ENCODE measurements at places on chromosomes 6 and 20. TPM values are rescaled to one million over a fixed set of nuclear protein-coding genes. Genes with fewer than 3 reads are reported as not detected.
A peak's percentile ranks its signal among the peaks of the same experiment; 100 is the strongest.

DNA sequence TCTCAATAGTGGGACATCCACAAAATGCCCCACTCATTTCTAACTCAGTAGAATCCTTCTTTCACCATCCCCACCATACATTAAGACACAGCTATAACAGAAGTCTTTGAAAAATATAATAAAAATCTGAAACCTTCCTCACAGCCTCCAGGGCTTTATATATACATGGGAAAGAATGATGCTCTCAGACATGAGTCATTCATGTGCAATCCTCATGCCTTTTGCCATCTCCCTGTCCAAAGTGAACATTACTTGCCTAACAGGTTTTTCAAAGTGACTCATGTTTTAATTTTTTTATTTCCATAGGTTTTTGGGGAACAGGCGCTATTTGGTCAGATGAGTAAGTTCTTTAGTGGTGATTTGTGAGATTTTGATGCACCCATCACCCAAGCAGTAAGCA lies 162.7 kb downstream of the RALGAPA2 start:
- DNase-seq = no peak

DNA sequence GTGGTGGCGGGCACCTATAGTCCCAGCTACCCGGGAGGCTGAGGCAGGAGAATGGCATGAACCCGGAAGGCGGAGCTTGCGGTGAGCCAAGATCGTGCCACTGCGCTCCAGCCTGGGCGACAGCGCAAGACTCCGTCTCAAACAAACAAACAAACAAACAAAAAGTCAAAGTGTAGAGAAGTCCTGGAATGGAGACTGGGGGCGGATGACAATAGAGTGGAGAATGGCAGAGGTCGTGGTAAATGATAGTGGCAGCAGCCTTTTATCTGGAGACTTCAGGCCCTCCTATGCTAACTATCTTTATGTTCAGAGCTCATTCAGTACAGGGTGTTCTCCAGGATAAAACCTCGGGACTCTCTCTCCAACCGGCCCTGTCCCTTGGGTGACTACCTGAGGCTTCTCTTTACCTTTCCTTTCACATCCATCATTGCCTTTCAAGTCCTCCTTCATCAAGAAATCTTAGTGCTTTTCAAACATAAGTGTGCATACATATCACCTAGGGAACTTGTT lies 1.4 kb upstream of the FKBPL start:
- DNase-seq = no peak

GRCh38 chr6:56096946-56097621 lies 150.3 kb downstream of the COL21A1 start:
- no peak for DNase-seq

The ZBTB12 gene
- not detected for total RNA-seq

- DNase-seq = peak; percentile 36
These were observed 208.4 kb downstream of the PREX1 start for GRCh38 chr20:48619126-48620101.

GRCh38 chr6:137680705-137681346 lies 186.2 kb upstream of the TNFAIP3 start:
- DNase-seq = no peak

GRCh38 chr6:97029552-97029951 lies 105.0 kb downstream of the KLHL32 start:
- DNase-seq = no peak

- peak; percentile 36 for DNase-seq
These were observed 29.8 kb downstream of the PSMB9 start for GRCh38 chr6:32883789-32884188.

The PPP1R14C gene
- total RNA-seq = not detected

The FAM209A gene
- total RNA-seq = not detected

The RIMS4 gene
- total RNA-seq = 0.59 TPM

The RBCK1 gene
- total RNA-seq = 57.9 TPM

DNA sequence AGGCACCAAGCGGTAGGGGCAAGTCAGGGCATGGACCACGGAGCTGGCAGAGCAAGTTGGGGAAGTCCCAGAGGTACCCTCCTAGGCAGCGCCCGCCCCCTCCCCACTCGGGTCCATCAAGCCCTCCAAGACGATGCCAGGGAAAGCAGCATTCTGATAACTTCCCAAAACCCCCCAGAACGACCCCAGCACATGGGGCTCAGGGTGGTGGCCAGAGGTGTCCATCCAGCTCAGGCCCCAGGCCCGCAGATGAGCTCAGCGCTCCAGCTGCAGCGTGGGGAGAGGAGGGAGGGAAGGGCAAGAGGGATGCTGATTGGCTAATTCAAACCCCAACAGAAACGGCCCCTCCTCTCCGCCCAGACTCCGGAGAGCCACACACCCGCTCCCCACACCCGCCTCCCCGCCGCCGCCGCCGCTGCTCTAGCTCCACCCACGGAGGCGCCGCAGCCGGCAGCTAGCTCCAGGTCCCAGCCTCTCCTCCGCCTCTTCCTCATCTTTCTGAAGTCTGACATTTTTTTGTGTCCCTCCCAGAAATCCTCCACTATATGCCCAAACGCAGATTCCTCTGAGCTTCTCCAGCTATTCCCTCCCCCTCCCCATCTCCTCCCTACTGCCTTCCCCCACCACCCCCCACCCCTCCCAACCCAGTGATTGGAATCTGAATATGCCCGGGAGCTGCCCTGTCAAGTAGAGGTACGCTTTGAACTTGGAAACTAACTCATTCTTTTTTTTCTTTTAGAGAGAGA lies 40.3 kb upstream of the TLDC2 start:
- DNase-seq = peak; percentile 92

DNA sequence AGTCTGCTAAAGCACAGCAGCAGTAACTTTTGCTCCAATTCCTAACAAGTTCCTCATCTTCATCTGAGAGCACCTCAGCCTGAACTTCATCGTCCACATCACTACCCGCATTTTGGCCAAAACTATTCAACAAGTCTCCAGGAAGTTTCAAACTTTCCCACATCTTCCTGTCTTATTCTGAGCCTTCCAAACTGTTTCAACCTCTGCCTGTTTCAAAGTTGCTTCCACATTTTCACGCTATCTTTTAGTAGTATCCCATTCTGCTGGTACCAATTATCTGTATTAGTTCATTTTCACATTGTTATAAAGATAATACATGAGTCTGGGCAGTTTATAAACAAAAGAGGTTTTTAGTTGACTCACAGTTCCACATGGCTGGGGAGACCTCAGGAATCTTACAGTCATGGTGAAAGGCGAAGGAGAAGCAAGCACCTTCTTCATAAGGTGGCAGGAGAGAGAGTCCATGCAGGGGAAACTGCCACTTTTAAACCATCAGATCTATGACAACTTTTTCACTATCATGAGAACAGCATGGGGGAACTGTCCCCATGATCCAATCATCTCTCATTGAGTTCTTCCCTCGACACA lies 99.4 kb upstream of the GRIK2 start:
- DNase-seq = no peak

DNA sequence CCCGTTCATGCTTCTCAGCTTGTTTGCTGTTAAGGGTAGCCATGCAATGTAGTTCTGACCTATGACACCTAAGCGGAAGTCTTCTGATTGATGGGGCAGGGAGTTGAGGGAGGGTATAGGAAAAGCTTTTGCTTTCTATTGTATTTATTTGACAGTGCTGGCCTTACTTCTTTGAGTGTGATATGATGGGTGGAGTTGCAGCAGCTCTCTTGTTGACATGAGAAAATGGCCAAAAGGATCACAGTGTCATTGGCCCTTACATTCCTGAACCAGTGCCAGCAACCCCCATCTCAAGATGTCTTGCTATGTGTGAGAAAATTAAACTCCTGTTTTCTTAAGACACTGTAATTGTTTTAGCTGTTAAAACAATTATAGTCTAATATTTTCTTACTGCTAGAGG lies 117.5 kb downstream of the SAMD5 start:
- no peak for DNase-seq

The CTAGE9 gene
- total RNA-seq = not detected

DNA sequence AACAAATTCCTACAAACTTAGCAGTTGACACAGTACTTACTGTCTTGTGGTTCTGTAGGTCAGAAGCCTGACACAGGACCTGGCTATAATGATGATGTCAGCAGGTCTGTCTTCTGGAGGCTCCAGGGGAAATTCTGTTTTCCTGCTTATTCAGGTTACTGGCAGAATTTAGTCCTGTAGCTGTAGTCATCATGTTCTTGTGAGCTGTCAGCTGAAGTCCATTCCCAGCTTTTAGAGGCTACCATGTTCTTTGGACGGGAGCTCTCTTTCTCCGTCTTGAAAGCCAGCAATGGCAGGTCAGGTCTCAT lies 99.2 kb downstream of the HIVEP1 start:
- DNase-seq = no peak

- no peak for DNase-seq
These were observed 194.0 kb upstream of the EYA4 start for GRCh38 chr6:133047065-133047665.

- no peak for DNase-seq
These were observed 26.3 kb downstream of the WRNIP1 start for GRCh38 chr6:2791450-2791974.

GRCh38 chr20:64145458-64146300 lies 18.6 kb upstream of the MYT1 start:
- DNase-seq = no peak

The VSTM2L gene
- total RNA-seq = 0.95 TPM

DNA sequence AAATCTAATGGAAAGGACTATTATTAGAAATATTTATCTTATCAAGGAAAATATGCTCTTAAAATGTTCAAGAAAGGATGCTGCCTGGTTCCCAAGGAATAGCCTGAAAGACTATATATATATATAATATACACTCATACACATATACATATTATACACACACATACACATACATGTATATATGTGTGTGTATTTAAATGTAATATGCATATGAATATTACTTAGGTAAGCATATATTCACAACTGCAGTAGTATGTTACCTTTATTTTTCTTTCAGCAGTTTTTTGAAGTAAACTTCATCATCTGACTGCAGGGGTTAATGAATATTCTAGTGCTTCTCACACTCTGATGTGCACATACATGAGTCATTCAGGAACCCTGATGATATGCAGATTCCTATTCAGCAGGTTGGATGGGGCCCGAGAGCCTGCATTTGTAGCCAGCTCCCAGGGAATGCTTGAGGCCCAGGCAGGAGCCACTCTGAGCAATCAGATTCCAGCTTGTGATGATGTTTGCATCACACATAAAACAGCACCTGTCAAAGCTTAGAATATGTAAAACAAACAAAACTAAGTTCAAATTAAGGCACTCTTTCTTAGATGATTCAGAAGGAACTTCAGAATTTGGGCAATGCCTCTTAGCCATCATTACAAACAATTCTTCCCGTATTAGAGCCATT lies 16.1 kb downstream of the MYLK4 start:
- no peak for DNase-seq

GRCh38 chr6:845101-845500 lies 152.2 kb upstream of the EXOC2 start:
- no peak for DNase-seq

The SOX18 gene
- total RNA-seq = 16.7 TPM

DNA sequence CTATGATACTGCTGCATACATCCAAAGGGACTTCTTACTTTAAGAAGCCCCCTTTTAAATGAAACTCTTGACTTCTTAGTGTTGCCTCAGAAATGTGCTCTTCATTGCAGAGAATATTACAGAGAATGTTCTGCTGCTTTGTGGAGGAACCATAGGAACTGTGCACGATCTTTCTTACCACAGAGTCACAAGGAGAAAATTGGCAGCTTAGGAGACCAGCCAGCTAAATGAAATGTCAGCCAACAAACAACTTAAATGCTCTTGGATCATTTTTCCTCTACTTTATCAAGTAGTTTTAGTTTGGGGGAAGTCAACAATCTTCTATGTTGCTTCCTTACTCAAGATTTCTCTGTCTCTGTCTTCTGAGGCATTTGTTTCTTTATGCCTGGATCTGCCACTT lies 125.9 kb upstream of the MLIP start:
- no peak for DNase-seq

DNA sequence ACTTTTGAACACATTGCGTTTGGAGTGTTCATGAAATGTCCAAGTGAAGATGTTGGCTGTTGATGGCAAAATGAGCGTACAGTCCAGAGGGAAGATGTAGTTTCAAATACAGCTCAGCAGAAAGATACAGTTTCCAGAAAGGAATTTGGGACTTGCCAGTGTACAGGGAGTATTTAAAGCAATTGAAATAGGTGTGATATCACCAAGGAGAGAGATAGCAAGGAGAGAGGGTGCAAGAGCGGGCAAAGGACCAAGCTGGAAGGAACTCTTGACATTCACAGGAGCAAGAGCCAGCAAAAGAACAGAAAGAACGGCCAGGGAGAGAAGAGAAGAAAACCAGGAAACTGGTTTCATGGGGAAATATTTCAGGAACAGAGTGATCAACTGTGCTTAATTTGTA lies 47.8 kb downstream of the CARMIL1 start:
- DNase-seq = no peak

The TPBG gene
- 30.0 TPM for total RNA-seq

GRCh38 chr6:72413884-72414283 lies 208.0 kb upstream of the KCNQ5 start:
- no peak for DNase-seq

The CPXM1 gene
- total RNA-seq = 20.0 TPM

The FAM209B gene
- not detected for total RNA-seq

The BAG2 gene
- 30.0 TPM for total RNA-seq

The FNDC11 gene
- total RNA-seq = not detected

DNA sequence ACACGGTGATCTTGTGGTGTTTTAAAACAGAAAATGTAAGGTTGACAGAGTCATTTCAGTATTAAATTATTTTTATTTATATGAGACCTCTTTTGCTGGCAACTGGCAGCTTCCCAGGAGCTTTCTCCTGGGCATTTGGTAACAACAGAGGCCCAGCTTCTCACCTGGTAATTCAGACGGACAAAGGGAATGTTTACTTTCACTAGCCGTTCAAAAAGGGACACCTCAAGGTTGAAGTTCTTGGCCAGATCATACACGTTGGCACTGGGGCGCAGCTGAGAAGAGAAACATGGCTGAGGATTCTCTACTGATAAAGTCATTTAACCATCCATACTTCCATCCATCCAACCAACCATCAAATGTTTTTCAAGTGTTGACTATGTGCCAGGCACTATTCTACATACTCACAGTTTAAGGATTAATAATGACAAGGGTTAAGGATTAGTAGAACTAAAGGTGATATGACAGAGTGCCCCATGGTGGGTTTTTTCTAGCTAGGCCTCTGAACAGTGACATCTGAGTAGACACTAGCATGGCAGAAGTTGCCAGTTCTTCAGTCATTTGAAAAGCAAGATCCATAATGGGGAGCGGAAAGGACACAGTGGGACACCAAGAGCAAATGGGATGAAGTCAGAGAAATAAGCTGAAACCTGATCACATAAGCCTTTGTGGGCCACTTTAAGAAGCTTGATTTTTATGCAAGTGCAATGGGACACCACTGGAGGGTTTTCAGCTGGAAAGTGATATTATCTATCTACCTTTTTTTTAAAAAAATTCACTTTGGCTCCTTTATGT lies 25.1 kb downstream of the ZNFX1 start:
- DNase-seq = no peak

Measured in uterus (tissue), 4 donors.